Esophagus squamous epithelium (tissue), 5 donors: ENCODE measurements at places on chromosomes 7 and 10.

DNA sequence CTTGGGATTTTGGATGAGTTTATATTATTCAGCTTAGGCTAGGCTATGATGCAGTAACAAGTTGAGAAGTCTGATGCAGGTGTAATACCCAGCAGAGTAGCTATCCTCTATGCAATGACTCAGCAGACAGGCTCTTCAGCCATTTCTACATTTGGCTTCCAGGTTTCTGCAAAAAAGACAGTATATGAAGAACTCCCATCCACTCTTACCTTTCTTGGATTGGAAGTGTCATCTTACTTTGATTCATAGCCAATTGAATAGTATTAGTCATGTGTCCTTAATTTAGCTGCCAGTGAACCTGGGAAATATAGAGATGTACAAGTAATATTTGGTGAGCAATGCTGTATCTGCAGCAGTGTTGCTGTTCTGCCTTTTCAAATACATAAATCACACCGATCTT, 127.8 kb upstream of the NPSR1 start:
- DNase-seq: no peak

DNA sequence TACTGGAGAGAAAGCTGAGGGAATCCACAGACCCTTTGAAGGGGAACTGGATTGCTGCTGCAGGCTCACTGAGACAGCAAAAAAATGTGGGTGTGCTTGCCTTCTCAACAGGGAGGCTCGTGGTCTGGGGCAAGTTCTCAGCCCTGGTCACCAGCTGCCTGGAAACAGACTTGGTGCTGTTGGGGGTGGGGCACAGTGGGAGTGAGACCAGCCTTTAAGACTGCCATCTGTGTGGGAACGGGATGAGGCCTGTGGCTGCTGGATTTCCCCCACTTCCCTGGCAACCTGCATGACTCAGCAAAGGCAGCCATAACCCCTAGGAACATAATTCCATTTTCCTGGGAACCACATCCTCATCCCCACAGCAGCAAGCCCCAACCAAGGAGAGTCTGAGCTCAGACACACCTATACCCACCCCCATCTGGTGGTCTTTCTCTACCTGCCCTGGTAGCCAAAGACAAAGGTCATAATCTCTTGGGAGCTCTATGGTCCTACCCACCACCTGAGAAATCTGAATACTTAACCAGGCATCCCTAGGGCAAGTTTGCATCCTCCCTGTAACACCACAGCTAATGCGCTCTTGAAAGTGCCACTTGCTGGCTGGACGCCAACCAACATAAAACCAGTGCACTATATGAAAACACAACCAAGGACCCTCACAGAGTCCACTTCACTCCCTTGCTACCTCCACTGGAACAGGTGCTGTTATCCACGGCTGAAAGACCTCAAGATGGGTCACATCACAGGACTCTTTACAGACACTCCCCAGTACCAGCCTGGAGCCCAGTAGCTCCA, 45.0 kb upstream of the TFEC start:
- DNase-seq: no peak

DNA sequence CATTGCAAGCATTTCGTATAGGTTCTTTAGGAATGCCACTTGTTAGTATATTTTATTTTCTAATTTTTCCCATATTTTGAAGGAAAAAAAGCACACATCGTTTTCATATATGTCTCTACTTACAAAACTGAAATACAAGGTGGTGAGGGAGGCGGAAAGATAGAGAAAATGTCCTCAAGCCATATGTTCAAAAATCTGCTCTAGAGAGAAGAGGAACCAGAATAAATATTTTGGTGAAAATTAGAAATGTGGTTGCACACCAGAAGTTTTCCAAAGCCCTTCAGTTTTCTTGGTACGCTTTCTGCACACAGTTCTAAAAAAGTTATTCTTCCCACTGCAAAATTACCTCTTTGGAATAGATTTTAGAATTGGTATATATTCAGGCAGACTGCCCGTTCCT, 107.4 kb upstream of the RHOBTB1 start:
- no peak for DNase-seq

- DNase-seq: no peak
Measured at GRCh38 chr10:101019440-101019703, 11.6 kb downstream of the PDZD7 start.

- no peak for DNase-seq
Measured at GRCh38 chr7:132636581-132636980, 60.3 kb upstream of the PLXNA4 start.

DNA sequence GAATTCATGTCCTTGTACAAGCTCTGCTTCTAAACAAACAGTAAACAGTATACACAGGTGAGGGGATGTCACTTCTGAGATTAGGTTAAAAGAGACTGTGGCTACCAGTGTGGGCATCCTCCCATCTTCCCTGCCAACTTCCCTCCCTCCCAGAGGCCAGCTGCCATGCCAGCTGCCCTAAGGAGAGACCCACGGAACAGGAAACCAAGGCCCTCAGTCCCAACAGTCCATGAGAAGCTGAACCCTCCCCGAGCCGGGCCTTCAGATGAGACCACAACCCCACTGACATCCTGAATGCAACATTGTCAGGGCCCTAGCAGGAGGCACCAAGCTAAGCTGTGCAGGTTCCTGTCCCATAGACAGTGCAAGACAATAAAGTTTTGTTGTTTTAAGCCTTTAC, 106.1 kb downstream of the CTBP2 start:
- no peak for DNase-seq

GRCh38 chr7:75018570-75019364, 54.3 kb downstream of the CASTOR2 start:
- DNase-seq: no peak

- DNase-seq: no peak
Measured at GRCh38 chr7:138458576-138459412, 1.3 kb upstream of the TRIM24 start.

- no peak for DNase-seq
Measured at GRCh38 chr10:78543749-78544362, 510.2 kb downstream of the RPS24 start.

DNA sequence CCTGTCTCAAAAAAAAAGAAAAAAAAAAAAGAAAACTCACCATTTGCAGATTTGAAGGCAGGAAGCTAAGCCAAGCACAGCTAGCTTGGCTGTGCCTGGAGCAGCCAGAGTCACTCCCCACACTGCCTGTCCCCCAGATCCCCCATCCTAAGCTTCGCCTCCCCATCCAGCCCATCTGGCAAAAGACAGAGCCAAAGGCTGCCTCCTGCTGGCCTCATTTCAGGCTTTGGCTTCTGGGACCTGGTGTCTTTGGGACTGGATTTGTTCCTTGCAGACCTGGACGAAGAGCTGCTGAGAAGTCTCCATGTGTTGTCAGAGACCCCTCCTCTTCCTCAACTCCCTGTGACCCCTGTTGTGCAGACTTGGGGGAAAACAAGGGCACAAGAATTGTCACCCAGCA, 8.1 kb downstream of the ASL start:
- DNase-seq: no peak

- no peak for DNase-seq
Measured at GRCh38 chr7:50959991-50960390, 177.3 kb upstream of the GRB10 start.

- DNase-seq: no peak
Measured at GRCh38 chr7:111933609-111934008, 272.6 kb downstream of the DOCK4 start.

- no peak for DNase-seq
Measured at GRCh38 chr10:58698777-58699356, 186.2 kb downstream of the BICC1 start.

GRCh38 chr7:7816084-7816483, 97.7 kb upstream of the RPA3 start:
- no peak for DNase-seq

- DNase-seq: no peak
Measured at GRCh38 chr7:93957767-93958166, 36.2 kb downstream of the GNG11 start.

DNA sequence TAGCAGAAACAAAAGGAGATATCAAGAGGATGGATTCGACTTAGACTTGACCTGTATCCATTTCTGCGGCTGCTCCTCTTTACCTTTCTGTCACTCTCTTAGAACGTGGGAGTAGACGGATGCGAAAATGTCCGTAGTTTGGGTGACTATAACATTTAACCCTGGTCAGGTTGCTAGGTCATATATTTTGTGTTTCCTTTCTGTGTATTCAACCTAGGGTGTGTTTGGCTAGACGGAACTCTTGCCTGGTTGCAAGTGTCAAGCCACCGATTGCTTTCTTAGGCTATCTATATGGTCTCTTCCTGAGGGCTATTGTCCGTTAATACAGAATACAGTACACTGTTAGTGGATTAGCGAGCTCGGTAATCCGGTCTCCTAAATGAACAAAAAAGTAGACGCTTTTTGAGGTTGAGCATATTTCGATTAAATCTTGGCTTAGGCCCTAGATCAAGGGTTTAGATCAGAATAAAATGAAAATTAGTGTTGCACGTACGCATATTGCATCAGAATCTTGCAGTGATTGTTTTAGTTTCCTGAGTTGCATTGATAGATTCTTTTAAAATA, 1.2 kb downstream of the PTEN start:
- DNase-seq: no peak

DNA sequence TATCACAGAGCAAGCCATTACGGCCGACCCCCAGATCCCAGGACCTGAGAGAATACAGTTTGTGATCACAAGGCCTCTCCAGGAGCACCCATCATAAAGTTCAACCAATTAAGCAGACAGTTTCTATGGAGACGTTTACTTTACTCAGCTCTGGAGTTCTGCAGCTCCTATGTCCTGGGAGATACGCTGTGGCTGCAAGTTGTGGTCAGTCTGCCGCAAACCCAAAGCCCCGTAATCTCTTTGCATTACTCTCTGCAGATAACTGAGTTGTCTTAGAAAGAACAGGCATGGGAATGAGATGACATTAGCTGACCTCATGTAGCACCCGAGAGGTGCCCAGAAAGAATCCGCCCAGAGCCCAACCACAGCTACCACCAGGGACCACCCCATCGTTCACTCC, 305.1 kb downstream of the FGFR2 start:
- DNase-seq: no peak

- DNase-seq: no peak
Measured at GRCh38 chr10:63627396-63627795, 106.2 kb downstream of the REEP3 start.

- no peak for DNase-seq
Measured at GRCh38 chr7:29216128-29216527, 21.6 kb downstream of the CHN2 start.

DNA sequence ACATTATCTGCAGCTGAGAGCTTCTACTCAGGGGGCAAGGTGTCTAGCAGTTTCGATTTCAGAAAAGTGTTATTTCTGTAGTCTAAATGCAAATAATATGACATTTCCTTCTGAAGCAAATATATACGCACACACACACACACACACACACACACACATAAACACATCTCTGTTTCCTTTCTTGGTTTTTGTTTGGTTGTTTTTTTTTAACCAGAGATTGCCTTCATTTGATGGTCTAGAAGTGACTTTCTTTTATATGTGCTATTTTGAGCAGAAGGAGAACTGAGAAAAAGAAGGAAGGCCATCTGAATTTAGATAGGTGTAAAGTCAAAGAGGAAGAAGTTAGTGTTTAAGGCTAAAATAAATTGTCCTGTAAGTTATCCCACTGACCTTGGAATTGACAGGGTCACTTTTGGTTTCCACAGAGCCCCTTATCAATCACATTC, 142.2 kb downstream of the TRIL start:
- DNase-seq: no peak

DNA sequence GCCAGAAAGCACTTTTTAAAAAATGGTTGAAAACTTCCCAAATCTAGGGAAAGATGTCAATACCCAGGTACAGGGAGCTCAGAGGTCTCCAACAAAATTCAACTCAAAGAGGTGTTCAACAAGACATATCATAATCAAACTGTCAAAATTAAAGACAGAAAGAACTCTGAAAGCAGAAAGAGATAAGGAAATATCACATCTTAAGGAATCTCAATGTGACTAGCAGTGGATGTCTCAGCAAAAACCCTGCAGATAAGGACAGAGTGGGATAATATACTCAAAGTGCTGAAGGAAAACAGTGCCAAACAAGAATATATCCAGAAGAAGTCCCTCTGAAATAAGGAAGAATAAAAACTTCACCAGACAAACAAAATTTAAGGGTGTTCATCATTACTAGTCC, 13.0 kb upstream of the GSTK1 start:
- no peak for DNase-seq
